ENCODE measurements at places on chromosomes 2 and 18. TPM values are rescaled to one million over a fixed set of nuclear protein-coding genes. Genes with fewer than 3 reads are reported as not detected.

DNA sequence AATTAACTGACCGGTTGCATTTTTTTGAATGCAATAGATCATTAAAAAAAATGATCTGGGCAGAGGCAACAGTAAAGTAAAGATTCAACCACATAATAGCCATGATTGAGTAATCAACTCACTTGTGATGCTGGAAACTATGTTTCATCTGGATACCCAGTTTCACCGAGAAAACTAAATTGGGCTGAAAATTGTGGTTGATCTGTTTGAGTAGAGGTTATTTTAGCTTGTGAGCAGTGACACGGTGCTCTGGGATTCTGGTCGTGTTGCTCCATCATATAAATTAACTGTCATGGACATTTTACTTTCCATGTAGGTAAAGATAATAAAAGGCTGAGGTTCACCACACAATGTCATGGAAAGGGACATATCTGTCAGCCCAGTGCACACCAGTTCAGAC lies 58.7 kb downstream of the CD226 start:
- DNase-seq, result no peak
- H3K36me3 ChIP-seq, result no peaks in the 10 kb centered on the region
- no peaks in the 10 kb centered on the region for H3K27me3 ChIP-seq

- H3K27ac ChIP-seq, result no peak overlapping the region
- no peaks in the 10 kb centered on the region for H3K27me3 ChIP-seq
- DNase-seq, result no peak
- H3K4me1 ChIP-seq, result no peaks in the 10 kb centered on the region
Observed at GRCh38 chr18:38980420-38980819, 1414.8 kb upstream of the CELF4 start.

- H3K4me1 ChIP-seq, result peaks cover 4% of the 10 kb centered on the region
- no peak overlapping the region for H3K27ac ChIP-seq
- DNase-seq, result no peak
- no peak overlapping the region for H3K4me3 ChIP-seq
- no peaks in the 10 kb centered on the region for H3K27me3 ChIP-seq
Observed at GRCh38 chr2:9168821-9169221, 37.8 kb upstream of the ASAP2 start.

GRCh38 chr2:18178736-18179349 lies 300.4 kb downstream of the KCNS3 start:
- no peaks in the 10 kb centered on the region for H3K4me1 ChIP-seq
- no peaks in the 10 kb centered on the region for H3K27me3 ChIP-seq
- DNase-seq, result no peak
- H3K27ac ChIP-seq, result no peak overlapping the region
- H3K36me3 ChIP-seq, result no peaks in the 10 kb centered on the region
- H3K4me3 ChIP-seq, result no peak overlapping the region

The CPS1 gene
- total RNA-seq, result 3.4 TPM

DNA sequence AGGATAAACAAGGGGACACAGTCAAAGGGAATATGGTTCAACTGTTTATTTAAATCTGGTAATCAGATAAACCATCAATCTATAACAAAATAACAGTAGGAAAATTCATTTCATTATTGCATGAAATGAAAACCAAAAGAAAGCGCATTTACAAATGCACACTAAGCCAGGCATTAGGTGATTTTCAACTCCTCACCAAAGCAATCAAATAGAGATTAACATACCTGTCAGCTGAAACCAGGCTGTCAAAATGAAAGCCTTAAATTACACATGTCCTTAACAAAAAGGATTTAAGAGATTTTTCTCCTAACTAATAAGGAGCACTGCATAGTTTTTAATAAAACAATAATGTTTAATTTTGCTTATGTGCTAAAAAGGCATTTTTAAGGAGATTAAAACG lies 23.0 kb downstream of the STK39 start:
- no peaks in the 10 kb centered on the region for H3K27me3 ChIP-seq
- no peak overlapping the region for H3K27ac ChIP-seq
- H3K4me1 ChIP-seq, result no peaks in the 10 kb centered on the region
- H3K36me3 ChIP-seq, result no peaks in the 10 kb centered on the region
- DNase-seq, result no peak
- H3K4me3 ChIP-seq, result no peak overlapping the region

DNA sequence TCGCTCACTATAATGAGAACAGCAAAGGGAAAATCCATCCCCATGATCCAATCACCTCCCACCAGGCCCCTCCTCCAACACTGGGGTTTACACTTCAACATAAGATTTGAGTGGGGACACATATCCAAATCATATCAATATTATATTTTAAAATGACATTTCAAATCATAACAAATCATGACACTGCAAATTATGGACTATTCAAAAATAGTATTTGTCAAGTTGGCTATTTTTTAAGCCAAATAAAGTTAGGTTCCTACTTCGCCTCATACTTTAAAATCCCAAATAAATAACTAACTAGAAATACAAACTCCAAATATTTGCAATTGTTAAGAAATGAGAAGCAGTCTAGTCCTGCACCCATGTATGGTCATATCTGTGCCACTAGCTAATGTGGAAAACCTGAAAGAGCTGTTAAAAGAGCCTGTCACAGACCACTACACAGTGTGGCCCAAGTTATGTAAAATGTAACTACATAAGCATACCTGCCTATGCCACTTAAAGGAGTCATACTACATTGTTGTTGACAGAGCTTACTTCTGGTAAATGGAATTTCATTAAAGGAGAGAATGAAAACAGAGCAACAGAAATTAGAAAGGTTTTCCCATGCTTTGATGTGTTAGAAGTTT lies 334.7 kb upstream of the GULP1 start:
- H3K4me3 ChIP-seq, result peak overlapping the region; percentile 41
- H3K36me3 ChIP-seq, result no peaks in the 10 kb centered on the region
- DNase-seq, result no peak
- H3K4me1 ChIP-seq, result peaks cover 15% of the 10 kb centered on the region
- peak overlapping the region; percentile 89 for H3K27ac ChIP-seq
- H3K27me3 ChIP-seq, result no peaks in the 10 kb centered on the region
